ENCODE measurements at places on chromosomes 16 and 17. TPM values are rescaled to one million over a fixed set of nuclear protein-coding genes. Genes with fewer than 3 reads are reported as not detected.

Gene CUEDC1
- 38.3 TPM for total RNA-seq

Gene GINS2
- total RNA-seq, result 1.2 TPM

Gene MEIOB
- total RNA-seq, result not detected

Gene ZFP3
- 7.0 TPM for total RNA-seq

Gene PRAC1
- total RNA-seq, result not detected

Gene KRT20
- total RNA-seq, result 3.4 TPM

Gene KLHL11
- total RNA-seq, result 31.5 TPM

Gene TPSD1
- not detected for total RNA-seq

Gene COL1A1
- 6,804 TPM for total RNA-seq

Gene DOC2B
- 2.2 TPM for total RNA-seq

Gene FADS6
- total RNA-seq, result not detected

Gene DDX28
- total RNA-seq, result 12.3 TPM

Gene RND2
- total RNA-seq, result 0.72 TPM

Gene KLHL36
- total RNA-seq, result 60.2 TPM

Gene PRSS22
- 3.1 TPM for total RNA-seq

Gene VAMP2
- total RNA-seq, result 2.6 TPM

Gene HAS3
- total RNA-seq, result 10.4 TPM

Gene TMC8
- not detected for total RNA-seq

Gene SERPINF2
- total RNA-seq, result 0.72 TPM

Gene TRIM16
- total RNA-seq, result 42.4 TPM
